ENCODE measurements at places on chromosomes 7 and 10. TPM values are rescaled to one million over a fixed set of nuclear protein-coding genes. Genes with fewer than 3 reads are reported as not detected.

GRCh38 chr7:87318741-87319140, 26.7 kb upstream of the CROT start:
- no peaks in the 10 kb centered on the region for H3K27me3 ChIP-seq
- no peak overlapping the region for H3K27ac ChIP-seq
- H3K4me3 ChIP-seq = no peak overlapping the region
- DNase-seq = no peak
- peaks cover 16% of the 10 kb centered on the region for H3K4me1 ChIP-seq

DNA sequence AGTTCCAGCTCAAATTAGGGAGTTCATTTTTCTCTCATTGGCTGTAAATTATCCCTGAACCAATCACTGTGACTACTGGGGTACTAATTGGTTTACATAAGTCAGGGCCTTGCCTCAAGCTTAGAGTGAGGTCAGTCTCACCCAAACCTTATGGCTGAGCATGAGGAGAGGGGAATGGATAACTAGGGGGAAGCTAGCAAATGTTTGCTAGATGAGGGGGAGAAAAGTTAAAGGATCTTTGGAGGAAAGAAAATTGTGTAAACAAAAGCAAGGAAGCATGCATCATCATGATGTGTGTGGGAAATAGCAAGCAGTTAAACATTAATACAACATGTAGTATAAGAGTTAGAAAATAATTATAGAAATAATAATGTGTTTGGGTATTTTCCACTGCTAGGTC, 121.9 kb downstream of the BBS9 start:
- peak overlapping the region; percentile 52 for H3K27ac ChIP-seq
- H3K4me1 ChIP-seq = peaks cover 25% of the 10 kb centered on the region

GRCh38 chr7:92763636-92764423, 72.5 kb downstream of the CDK6 start:
- H3K4me1 ChIP-seq = peaks cover 75% of the 10 kb centered on the region
- no peaks in the 10 kb centered on the region for H3K36me3 ChIP-seq
- H3K4me3 ChIP-seq = no peak overlapping the region
- no peak overlapping the region for H3K27ac ChIP-seq

- no peak for DNase-seq
- no peaks in the 10 kb centered on the region for H3K27me3 ChIP-seq
- no peaks in the 10 kb centered on the region for H3K36me3 ChIP-seq
- no peak overlapping the region for H3K27ac ChIP-seq
- peaks cover 9% of the 10 kb centered on the region for H3K4me1 ChIP-seq
Measured at GRCh38 chr10:18043148-18044006, 91.7 kb downstream of the SLC39A12 start.

Gene NANOS1
- total RNA-seq = under 0.01 TPM

DNA sequence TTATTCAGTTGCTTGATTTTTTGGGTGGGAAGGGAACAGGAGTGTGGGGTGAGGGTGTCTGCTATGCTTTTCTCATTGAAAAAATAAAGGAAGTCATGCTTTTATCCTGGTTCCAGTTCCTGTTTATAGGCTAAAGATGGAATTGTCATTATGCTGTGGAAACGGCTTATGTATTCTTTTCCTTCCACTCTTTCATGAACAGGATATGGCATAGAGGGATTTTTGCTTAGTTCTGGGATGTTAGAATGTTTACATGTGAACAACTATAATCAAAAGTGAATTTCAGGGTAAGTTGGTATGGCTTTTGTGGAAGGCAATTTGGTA, 35.9 kb upstream of the PTPN12 start:
- no peaks in the 10 kb centered on the region for H3K4me1 ChIP-seq
- no peaks in the 10 kb centered on the region for H3K36me3 ChIP-seq
- H3K27me3 ChIP-seq = no peaks in the 10 kb centered on the region

DNA sequence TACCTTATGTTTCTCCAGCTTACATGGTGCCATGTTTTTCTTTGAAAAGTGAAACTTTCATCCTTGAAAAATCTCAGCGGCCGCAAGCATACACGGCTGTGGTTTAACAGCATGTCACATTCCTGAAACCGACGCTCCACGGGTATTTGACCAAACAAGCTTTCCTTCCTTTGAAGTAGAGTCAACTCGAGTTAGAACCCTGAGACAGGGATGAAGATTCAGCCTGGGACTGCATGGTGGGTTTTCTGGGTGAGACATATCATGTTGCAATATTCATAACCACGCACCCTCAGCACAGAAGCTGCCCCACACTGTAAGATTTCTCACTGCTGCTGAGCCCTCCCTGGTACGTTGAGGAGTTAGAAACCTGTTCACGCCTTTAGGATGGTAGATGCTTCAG, 8.1 kb downstream of the CYP26A1 start:
- H3K36me3 ChIP-seq = no peaks in the 10 kb centered on the region
- H3K27ac ChIP-seq = no peak overlapping the region
- H3K4me3 ChIP-seq = no peak overlapping the region
- peaks cover 15% of the 10 kb centered on the region for H3K27me3 ChIP-seq
- H3K4me1 ChIP-seq = peaks cover 3% of the 10 kb centered on the region

GRCh38 chr10:73647211-73647874, 6.1 kb upstream of the MYOZ1 start:
- peak overlapping the region; percentile 74 for H3K4me3 ChIP-seq
- no peak overlapping the region for H3K27ac ChIP-seq
- H3K4me1 ChIP-seq = peaks cover 41% of the 10 kb centered on the region
- H3K27me3 ChIP-seq = no peaks in the 10 kb centered on the region
- DNase-seq = peak; percentile 78

- peak overlapping the region; percentile 29 for H3K4me3 ChIP-seq
- no peaks in the 10 kb centered on the region for H3K36me3 ChIP-seq
- H3K27ac ChIP-seq = no peak overlapping the region
- DNase-seq = peak; percentile 63
- H3K27me3 ChIP-seq = no peaks in the 10 kb centered on the region
- peaks cover 43% of the 10 kb centered on the region for H3K4me1 ChIP-seq
Measured at GRCh38 chr7:24907311-24907886, 72.6 kb downstream of the OSBPL3 start.

- DNase-seq = peak; percentile 44
- H3K27ac ChIP-seq = no peak overlapping the region
- H3K4me3 ChIP-seq = no peak overlapping the region
- H3K4me1 ChIP-seq = peaks cover 39% of the 10 kb centered on the region
- no peaks in the 10 kb centered on the region for H3K36me3 ChIP-seq
Measured at GRCh38 chr10:10869592-10869991, 148.1 kb upstream of the CELF2 start.

DNA sequence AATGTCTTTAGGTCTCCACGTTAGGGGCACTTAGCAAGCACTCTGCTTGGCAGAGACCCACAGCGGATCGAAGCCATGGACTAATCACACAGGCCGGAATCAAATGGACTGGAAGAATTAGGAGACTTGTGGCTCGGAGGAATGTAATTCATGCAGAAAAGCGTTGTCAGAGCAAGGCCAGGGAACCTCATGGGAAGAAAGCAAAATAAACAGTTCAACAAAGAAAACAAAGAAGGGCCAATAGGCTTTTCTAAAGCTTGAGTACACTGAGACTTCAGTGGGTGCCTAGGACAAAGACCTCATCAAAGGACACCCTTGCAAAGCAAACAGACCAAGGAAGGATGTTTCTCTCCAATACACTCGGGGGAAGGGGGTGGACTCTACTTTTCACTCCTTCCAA, 171.1 kb downstream of the GLI3 start:
- H3K36me3 ChIP-seq = no peaks in the 10 kb centered on the region
- no peaks in the 10 kb centered on the region for H3K27me3 ChIP-seq

Gene SEMA3D
- 10.1 TPM for total RNA-seq

Gene OPN1SW
- total RNA-seq = not detected

DNA sequence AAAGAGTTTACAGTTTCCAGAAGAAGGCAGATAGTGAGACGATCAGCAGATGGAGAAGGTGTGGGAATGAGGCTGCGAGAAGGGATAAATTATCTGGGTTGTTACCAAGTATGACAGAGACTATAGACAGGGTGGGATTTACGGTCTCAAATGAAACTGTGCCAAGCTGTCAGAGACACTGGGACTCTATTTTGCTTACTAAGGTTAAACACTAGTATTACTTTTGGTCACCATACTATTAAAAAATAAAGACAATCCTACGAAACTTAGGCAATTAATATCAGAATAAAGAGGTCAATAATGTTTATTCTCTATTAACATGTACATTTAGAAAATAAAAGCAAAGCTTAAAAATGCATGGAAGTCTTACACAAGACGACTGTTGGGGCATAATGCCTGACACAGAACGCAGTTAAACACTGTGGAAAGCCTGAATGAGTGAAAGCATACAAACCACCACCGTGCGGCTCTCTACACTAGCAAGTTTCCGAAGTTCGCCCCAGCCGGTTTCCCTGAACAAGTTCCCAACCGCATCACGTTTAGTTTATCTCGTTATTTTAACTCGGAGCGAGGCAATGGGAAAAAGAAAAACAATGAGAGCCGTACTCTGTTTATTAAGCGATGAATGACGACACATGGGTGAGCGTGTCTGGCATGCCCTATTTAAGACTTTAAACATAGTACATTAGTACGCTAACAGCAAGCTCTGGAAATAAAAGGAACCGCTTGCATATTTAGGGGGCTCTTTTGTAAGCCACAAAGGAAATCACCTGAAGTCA, 909 bp upstream of the CC2D2B start:
- peak overlapping the region; percentile 70 for H3K27ac ChIP-seq
- H3K4me3 ChIP-seq = peak overlapping the region; percentile 92
- no peaks in the 10 kb centered on the region for H3K27me3 ChIP-seq
- peak; percentile 84 for DNase-seq
- H3K4me1 ChIP-seq = 0 out of 2 replicates have a peak, but pooled peaks cover 3% of the 10 kb centered on the region

Gene CYP2C18
- not detected for total RNA-seq

DNA sequence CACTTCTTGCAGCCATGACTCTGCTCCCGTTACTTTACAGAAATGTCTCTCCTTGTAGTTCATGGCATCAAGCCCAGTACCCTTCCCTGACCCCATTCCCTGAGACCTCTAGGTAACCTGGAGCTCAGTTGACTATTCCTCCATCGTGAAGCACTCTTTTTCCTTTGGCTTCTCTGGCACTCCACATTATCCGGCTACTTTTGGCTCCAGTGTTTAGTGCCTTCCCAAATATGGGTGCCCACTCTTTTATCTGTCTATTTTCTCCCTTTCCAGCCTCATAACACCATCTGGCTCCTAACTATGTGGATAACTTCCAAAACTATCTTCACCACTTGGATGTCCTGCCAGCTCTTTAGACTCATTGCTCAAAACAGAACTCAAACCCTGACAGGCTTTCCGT, 744.7 kb upstream of the GALNT17 start:
- no peak overlapping the region for H3K27ac ChIP-seq
- H3K4me1 ChIP-seq = peaks cover 23% of the 10 kb centered on the region
- no peak for DNase-seq
- H3K27me3 ChIP-seq = no peaks in the 10 kb centered on the region
- no peak overlapping the region for H3K4me3 ChIP-seq

Gene CCL24
- total RNA-seq = not detected

DNA sequence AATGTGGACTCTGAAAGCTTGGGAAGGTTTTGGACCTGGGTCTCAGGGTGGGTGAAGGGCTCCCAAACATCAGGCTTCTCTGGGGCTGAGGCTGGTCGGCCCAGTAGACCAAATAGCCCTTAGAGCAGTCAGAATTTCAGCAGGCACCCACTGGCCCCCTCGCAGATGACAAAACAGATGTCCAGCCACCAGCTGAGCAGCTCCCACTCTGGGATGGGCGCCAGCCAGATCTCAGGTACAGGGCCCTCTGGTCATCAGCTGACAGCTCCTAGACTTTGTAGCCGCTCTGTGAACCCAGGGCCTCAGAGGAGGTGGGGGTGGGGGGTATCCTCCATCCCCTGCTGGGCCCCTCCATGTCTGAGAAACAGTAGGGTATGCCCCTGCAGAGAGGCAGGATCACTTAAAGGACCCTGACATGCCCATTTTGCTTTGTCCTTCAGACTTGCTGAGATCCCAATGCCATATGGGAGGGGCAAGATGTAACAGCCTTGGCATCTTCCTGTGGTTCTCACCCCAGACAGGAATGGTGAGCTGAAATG, 26.5 kb downstream of the HSPA12A start:
- no peaks in the 10 kb centered on the region for H3K27me3 ChIP-seq
- H3K4me1 ChIP-seq = no peaks in the 10 kb centered on the region
- no peaks in the 10 kb centered on the region for H3K36me3 ChIP-seq
- DNase-seq = no peak
- no peak overlapping the region for H3K27ac ChIP-seq
- no peak overlapping the region for H3K4me3 ChIP-seq

- no peak overlapping the region for H3K4me3 ChIP-seq
- H3K4me1 ChIP-seq = peaks cover 33% of the 10 kb centered on the region
- peak; percentile 89 for DNase-seq
Measured at GRCh38 chr7:106421181-106421762, 136.5 kb upstream of the NAMPT start.

- no peaks in the 10 kb centered on the region for H3K36me3 ChIP-seq
- no peaks in the 10 kb centered on the region for H3K27me3 ChIP-seq
- no peak overlapping the region for H3K27ac ChIP-seq
- H3K4me1 ChIP-seq = no peaks in the 10 kb centered on the region
Measured at GRCh38 chr7:81470724-81471379, 299.0 kb downstream of the HGF start.

GRCh38 chr7:20323595-20323994, 7.1 kb upstream of the ITGB8 start:
- no peaks in the 10 kb centered on the region for H3K36me3 ChIP-seq
- no peak overlapping the region for H3K27ac ChIP-seq
- peaks cover 17% of the 10 kb centered on the region for H3K4me1 ChIP-seq
- H3K4me3 ChIP-seq = no peak overlapping the region
- peak; percentile 2 for DNase-seq
- H3K27me3 ChIP-seq = no peaks in the 10 kb centered on the region

DNA sequence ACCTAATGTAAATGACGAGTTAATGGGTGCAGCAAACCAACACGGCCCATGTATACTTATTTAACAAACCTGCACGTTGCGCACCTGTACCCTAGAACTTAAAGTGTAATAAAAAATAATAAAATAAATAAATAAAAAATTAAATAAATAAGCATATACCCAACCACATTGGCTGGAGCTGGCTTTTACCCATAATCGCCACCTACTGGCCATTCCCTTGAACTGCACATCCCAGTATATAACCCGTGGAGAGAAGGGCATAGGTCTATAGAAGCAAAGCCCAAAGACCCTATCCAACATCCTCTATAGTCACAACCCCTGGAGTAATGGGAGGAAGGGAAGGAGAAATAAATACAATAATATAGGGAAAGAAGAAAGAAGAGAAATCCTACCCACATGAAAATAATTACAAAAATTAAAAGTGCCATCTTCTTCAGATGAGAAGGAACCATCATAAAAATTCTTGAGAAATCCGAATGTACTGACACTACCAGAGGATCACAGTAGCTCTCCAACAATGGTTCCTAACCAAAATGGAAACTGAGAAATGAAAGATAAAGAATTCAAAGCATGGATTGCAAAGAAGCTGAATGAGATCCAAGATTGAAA, 65.6 kb downstream of the TWIST1 start:
- H3K27ac ChIP-seq = no peak overlapping the region
- peaks cover 8% of the 10 kb centered on the region for H3K4me1 ChIP-seq
- no peaks in the 10 kb centered on the region for H3K27me3 ChIP-seq
- H3K36me3 ChIP-seq = 0 out of 2 replicates have a peak, but pooled peaks cover 5% of the 10 kb centered on the region

Gene EIF4EBP2
- 34.8 TPM for total RNA-seq

Gene ANTXRL
- total RNA-seq = not detected

- no peaks in the 10 kb centered on the region for H3K27me3 ChIP-seq
- 0 out of 2 replicates have a peak, but pooled peaks cover 4% of the 10 kb centered on the region for H3K4me1 ChIP-seq
- H3K27ac ChIP-seq = no peak overlapping the region
- DNase-seq = peak; percentile 74
Measured at GRCh38 chr10:107687701-107688100, 523.2 kb upstream of the SORCS1 start.

Gene ITIH5
- total RNA-seq = not detected

Gene CAMK1D
- total RNA-seq = 0.13 TPM

Gene AGBL3
- 2.4 TPM for total RNA-seq

GRCh38 chr10:51074238-51075028, at the start of gene PRKG1:
Gene PRKG1, plus strand, starts transcription at chr10:51074487.
- peaks cover 15% of the 10 kb centered on the region for H3K4me1 ChIP-seq
- peak within 1 kb of the TSS; percentile 42 for H3K27ac ChIP-seq
- peak within 1 kb of the TSS; percentile 83 for H3K4me3 ChIP-seq
- peak; percentile 89 for DNase-seq
- H3K36me3 ChIP-seq = no peaks in the 10 kb centered on the region
- H3K27me3 ChIP-seq = no peaks in the 10 kb centered on the region

Gene TWIST1
- 47.8 TPM for total RNA-seq
